CD4-positive, alpha-beta memory T cell (primary cell): ENCODE measurements at places on chromosomes 7 and 10. TPM values are rescaled to one million over a fixed set of nuclear protein-coding genes. Genes with fewer than 3 reads are reported as not detected.

DNA sequence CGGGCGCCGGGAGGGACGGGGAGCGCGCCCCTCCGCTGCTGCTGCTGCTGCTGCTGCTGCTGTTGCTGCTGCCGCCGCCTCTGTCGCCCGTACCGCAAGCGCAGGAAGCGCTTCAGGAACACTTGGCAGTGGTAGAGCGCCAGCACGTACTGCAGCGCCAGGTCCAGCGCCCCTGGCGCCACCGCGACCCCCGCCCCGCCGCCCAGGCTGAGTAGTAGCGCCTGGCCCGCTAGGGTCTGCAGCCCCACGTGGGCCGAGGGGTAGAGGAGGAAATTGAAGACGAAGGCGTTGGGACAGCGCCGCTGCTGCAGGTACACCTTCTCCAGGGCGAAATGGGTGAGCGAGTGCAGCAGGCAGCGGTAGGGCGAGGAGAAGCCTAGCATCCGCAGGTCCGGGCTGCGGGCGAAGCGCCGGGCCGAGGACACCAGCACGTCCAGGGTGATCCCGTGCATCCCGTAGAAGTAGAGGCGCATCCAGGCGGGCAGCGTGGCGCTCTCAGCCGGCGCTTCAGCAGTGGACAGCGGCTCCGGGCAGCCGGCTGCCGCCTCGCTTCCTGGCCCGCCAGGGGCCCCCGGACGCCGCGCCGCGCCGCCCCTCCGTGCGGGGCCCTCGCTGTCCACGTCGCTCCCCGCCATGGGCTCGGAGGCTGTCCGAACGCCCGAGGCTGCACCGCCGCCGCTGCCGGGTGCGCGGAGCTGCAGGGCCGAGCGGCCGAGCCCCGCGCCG lies at the start of gene TMEM229A:
Gene TMEM229A (minus strand): TSS at position 699 of the 726 bp plus-strand sequence. CDS start 64 bp downstream, at position 635.
- no peak for DNase-seq

- no peak for DNase-seq
These were observed 96.8 kb downstream of the TCERG1L start for GRCh38 chr10:131214521-131215244.

GRCh38 chr10:15725603-15726002 lies 5.9 kb upstream of the ITGA8 start:
- no peak for DNase-seq

DNA sequence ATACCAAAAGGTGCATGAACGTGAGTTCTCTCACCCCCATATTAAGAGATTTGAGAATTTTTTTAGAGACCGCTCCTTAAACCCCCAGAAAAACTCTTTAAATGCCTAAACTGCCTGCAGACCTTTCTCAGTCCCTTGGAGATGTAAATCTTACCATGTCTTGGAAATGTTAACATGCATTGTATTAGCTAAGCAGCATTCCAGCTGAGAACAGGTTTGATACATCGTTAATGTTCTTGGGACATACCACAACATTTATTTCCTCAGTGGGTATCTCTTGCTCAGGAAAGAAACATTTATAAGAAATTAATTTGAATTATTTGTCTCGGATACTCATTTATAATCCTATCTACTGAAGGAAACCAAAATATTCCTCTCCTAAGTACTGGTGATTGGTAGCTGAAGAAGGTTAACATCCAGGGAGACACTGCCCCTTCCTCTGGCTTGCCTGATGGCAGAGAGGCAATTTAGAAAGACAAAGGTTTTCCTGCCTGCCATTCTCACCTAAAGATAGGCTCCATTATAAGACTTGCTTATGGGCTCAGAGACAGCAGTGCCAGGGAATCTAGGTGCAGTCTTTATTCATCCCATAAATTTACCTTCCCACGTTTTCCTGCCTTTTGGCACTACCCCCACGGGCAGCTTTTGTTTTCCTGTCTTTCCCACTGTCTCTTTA lies 141.2 kb downstream of the COBL start:
- DNase-seq, result no peak

Gene CLRN3
- total RNA-seq, result not detected

- peak; percentile 14 for DNase-seq
These were observed 790 bp downstream of the ADAM22 start for GRCh38 chr7:87934699-87935383.

DNA sequence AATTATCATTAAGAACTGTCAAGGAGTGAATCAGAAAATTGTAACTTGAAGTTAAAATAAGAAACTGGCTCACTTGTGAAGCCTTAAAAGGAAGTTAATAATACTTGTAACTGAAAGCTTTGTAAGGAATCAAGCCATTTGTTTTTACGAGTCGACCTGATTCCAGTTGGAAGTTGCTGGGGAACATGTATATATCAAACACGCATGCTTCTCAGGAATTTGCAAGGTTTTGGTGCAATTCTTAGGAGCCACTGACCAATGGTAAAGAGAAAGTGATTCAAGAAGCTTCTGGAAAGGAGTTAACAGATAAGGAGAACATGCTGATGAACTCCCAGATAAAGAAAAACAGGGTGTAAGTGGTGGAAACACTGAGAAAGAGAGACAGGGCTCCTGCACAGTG lies 56.4 kb downstream of the ETV1 start:
- no peak for DNase-seq

DNA sequence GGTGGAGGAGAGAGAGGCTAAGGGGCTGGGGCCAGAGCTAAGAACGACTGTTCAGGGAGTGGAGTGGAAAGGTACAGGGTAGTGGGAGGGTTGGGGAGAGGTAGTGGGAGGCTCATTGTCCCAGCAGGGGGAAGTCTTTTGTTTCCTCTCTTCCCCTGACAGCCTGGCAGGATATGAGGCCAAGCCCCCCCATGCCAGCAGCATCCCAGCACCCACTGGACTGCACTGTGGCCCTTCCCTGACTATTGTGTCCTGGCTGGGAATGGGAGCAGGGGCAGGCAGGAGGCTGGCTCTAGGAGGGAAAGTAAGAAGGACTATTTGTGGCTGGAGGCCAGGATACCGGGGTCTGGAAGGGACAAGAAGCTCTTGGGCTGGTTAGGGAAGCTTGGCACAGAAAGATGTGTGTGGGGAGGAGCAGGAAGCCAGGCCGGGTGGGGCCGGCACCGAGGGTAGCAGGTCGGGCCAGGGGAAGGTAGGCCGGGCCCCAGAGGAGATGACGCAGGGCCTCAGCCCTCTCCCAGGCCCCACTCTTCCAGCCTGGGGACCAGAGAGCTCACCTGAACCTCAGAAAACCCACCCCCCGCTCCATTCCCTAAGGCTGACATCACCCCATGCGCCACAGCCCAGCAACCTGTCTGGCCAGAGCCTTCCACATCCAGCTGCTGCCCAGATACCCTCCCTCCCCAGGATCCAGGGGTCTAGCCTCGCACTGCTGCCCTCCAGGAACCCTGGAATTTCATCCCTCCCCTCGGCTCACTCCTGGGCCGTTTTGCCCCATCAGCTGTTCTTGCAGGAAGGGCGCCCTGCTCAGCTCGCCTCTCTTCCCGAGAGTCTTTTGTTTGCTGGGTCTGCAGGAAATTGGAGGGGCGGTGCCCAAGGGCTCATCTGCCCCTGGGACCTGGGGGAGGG lies 8.8 kb upstream of the EPHB4 start:
- no peak for DNase-seq

Gene GSTO2
- 2.3 TPM for total RNA-seq

Gene KIF11
- 2.1 TPM for total RNA-seq

- DNase-seq, result no peak
These were observed 44.4 kb upstream of the SLIT1 start for GRCh38 chr10:97230146-97230545.

GRCh38 chr7:106187613-106188350 lies 75.7 kb upstream of the SYPL1 start:
- DNase-seq, result no peak

- DNase-seq, result no peak
These were observed 16.0 kb downstream of the RNF32 start for GRCh38 chr7:156656598-156656997.

Gene KIN
- total RNA-seq, result 14.5 TPM

Gene DHTKD1
- 16.5 TPM for total RNA-seq

- no peak for DNase-seq
These were observed 49.4 kb downstream of the TEX36 start for GRCh38 chr10:125633517-125633999.

GRCh38 chr7:28316489-28316888 lies 95.8 kb upstream of the CREB5 start:
- DNase-seq, result no peak

GRCh38 chr7:155861480-155861868 lies 49.2 kb upstream of the SHH start:
- DNase-seq, result no peak

- DNase-seq, result no peak
These were observed 19.5 kb downstream of the ADCYAP1R1 start for GRCh38 chr7:31071645-31072029.

- DNase-seq, result no peak
These were observed 622 bp upstream of the COL1A2 start for GRCh38 chr7:94394109-94394436.
